A549 treated with DMSO at 1 μM for 4 hours (cell line): ENCODE measurements at places on chromosomes 2 and 18. TPM values are rescaled to one million over a fixed set of nuclear protein-coding genes. Genes with fewer than 3 reads are reported as not detected.

Gene COLEC11
- 0.38 to 0.70 TPM (median 0.48 TPM) in 5 replicates for total RNA-seq

Gene PDE1A
- total RNA-seq = 0.09 to 0.11 TPM (median 0.10 TPM) in 4 of 5 replicates, not detected in the other

Gene SLC20A1
- 128 to 148 TPM (median 141 TPM) in 5 replicates for total RNA-seq

Gene EFHD1
- total RNA-seq = 1.6 to 2.6 TPM (median 1.9 TPM) in 5 replicates

Gene NOSTRIN
- total RNA-seq = 1.4 to 2.2 TPM (median 1.9 TPM) in 5 replicates

Gene SRD5A2
- 0.02 to 0.04 TPM (median 0.03 TPM) in 4 of 5 replicates, not detected in the other for total RNA-seq

Gene IL1R2
- 0.62 to 1.1 TPM (median 0.72 TPM) in 5 replicates for total RNA-seq

Gene COL5A2
- total RNA-seq = 56.0 to 97.1 TPM (median 87.3 TPM) in 5 replicates
